Hypothalamus (tissue), 51 donors: ENCODE measurements at places on chromosomes 2 and 18.

DNA sequence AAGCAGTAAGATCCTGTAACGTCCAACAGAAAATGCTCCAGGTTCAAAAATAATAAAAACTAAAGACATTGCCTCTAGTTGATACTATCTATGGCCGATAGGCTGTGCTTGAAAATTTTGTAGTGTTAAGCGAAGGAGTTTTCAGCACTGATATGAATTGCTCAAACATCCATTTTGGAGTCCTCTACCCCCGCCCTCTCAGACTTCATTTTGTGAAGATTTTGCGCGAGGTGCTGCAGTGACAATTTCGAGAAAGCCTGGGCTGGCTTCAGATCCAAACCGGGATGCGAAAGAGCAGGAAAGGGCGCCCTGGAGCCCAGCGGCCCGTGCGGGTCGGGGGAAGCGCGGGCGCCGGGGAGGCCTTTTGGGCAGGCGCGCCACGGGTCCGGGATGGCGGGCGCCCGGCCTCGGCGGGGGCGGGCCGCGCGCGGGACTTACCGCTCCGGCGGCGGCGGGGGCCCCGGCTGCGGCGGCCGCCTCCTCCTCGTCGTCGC is 1.8 kb downstream of the SP3 start:
- no peak for DNase-seq

GRCh38 chr2:138293549-138293948 is 208.0 kb upstream of the SPOPL start:
- no peak for DNase-seq

GRCh38 chr2:235876099-235876679 is 292.0 kb downstream of the GBX2 start:
- DNase-seq, result no peak

DNA sequence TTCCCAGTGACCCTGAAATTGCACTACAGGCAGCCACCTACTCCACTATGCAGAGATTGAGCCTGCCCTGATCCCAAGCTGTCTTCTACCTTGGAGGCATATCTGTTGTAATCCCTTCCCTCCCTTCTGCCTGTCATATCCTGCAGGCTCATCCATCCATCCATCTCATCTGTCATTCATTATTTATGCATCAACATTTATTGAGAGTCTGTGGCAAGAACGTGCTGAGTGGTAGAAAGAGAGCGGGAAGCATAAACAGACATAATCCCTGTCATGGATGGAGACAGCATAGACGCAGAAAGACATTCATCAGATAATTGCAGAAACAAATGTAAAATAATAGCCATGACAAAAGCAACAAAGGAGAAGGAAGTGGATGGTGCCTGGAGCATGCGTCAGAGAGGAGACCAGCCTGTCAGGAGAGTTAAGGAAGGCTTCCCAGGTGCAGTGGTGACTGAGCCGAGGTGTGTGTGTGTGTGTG is 110.7 kb upstream of the STPG4 start:
- no peak for DNase-seq

DNA sequence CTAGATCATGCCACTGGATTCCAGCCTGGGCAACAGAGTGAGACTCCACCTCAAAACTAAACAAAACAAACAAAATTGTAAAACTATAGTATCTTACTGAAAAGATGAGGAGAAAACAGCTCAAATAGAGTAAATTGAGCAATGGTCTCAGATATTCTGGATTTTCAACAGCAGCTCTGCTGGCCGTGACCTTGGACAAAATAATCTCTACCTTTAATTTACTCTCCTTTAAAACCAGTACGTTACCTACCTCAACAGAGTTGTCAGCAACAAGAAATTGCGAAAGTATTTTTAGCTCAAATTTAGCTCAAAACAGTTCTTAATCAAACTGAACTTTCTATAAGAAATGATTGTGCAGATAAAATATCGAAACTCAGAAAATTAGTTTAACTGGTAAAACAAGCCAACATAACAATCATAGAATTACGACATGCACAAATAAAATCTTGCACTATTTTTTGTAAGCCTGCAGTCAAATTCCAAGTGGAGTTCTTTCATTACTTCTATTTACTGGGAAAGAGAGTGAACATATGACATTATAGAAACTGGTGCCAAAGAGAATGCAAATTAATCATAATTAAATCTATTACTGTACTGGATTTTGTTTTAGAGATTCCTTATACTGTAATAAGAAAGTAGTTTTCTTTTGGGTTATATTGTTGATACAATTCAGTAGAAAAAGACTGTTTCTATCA is 40.8 kb downstream of the TRIP12 start:
- DNase-seq, result no peak

- DNase-seq, result no peak
These were observed 3.9 kb downstream of the TWIST2 start for GRCh38 chr2:238851761-238852160.

GRCh38 chr18:78937166-78937565 is 42.5 kb upstream of the SALL3 start:
- no peak for DNase-seq

DNA sequence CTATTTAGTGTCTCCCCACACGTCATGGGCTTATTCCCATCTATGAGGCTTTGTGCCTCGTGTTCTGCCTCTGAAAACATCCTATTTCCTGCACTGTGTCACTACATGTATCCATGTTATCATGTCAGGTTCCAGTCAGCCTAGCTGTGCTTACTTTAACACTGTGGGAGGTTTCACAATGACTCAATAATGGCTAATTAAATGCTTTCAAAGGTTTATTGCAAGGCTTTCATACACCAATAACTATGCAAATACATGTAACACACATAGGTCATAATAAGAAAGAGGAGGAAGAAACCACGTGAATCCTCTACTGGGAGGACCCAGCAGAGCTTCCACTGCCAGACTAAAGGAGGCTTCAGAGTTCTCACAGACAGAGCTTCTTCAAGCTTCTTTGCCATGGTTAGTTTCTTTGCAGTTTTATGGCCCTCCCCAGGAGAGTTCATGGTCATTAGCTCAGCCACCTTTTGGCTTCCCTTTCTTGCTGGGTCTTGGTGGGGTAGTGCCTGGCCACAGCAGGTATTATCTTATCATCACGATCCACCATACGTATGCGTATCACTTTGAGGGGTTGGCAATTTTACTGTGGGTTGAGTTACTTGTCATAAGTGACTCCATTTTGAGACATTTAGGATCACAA is 5.1 kb upstream of the COLEC12 start:
- no peak for DNase-seq

DNA sequence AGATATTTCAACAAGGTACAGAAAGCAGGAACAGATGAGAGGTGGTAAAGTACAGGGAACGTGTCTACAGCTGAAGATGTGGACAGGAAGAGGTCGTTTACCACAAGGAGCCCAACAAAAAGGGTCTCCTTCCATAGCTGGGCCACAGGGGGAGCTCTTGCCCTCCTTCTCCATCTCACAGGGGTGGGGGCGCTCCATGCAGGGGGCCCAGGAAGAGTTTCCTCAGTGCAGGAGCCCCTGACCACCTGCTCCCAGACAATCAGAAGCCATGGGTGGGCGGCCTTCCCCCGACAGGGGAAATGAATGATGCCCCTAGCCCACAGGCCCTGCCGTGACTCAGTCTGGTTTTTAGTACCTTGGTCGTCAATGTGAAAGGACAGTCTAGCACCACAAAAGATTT is 163.6 kb upstream of the ZNF516 start:
- no peak for DNase-seq

- no peak for DNase-seq
These were observed 10.1 kb downstream of the ITM2C start for GRCh38 chr2:230874876-230875275.

- DNase-seq, result no peak
These were observed 101.5 kb upstream of the GRB14 start for GRCh38 chr2:164722616-164723338.

DNA sequence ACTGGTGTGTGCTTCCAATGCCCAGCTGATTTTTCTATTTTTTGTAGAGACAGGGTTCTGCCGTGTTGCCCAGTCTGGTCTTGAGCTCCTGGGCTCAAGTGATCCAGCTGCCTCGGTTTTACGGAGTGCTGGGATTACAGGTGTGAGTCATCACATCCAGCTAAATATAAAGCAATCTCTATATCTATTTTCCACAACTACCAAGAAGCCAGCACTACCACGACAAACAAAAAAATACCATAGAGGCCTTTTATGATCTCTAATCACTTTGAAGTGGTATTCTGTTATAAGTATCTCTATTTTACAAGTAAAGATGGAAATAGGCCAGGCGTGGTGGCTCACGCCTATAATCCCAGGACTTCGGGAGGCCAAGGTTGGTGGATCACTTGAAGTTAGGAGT is 34.7 kb downstream of the C2orf74 start:
- DNase-seq, result no peak

DNA sequence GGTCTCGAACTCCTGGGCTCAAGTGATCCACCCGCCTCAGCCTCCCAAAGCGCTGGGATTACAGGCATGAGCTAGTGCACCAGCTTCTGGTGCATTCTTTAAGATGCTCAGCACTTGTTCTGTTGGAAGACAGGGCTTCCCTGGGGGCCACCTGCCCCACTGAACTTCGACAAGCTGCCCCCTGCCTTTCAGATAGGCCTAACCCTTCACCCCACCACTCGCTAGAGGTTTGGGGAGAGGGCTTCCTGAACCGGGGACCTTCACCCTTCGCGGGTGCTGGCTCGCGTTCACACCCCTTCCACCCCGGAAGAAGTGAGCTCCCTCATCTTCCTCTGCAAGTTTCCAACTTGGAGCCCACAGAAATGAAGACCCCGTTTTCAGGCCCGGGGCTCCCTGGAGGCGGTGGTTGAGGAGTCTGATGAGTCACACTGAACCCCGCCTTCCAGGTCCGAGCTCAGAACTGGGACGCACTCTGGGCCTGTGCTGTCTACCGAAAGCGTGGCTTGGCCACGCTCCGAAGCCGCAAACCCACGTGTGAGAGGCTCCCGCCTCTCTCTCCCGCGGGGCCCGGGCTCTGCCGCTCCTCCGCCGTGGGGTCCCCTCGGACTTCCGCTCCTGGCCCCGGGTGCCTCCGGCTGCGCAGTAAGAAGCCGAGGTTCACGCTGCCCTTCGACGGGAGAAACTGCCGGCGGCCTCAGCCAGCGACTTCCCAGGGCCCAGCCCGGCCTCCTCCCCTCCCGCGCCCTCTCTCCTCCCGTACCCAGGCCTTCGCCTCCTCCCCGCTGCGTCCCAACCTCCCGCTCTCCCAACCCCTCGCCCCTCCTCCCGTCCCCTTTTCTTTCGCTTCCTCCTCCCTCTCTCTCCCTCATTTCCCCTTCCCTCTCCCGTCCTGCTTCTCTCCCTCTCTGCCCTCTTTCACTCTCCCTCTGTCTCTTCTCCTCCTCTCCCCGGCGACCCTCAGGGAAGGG is 47.5 kb upstream of the SP3 start:
- peak; percentile 55 for DNase-seq

DNA sequence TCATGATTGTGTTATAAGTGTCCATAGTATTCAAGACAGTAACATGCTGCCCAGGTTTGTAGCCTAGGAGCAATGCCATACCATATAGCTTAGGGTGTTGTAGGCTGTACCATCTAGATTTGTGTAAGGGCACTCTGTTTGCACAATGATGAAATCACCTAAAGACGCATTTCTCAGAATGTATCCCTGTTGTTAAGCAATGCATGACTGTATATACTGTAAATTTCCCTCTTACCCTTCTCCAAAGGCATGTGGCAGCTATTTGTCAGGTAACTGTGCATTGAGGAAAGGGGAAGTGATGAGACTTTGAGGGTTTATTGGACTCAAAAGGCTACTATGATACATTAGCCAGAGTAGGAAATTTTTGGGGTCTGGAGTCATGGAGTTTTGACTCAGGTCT is 180.8 kb downstream of the VAPA start:
- DNase-seq, result no peak

DNA sequence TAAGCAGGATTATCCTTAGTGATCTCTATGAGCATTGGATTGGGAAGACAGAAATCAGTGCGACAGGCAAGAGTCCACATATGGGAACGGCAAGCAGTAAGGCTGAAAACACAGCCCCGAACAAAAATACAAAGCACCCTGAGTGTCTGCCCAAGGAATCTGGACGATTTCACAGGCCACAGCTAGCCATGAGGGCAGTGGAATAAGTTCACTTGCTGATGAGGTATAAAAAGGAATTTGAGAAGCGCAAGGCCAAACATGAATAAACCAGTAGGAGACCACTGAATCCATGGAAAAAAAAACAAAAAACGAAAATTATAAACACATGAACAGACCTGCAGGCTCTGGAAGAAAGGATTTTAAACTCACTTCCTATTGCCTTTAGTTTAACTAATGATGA is 24.3 kb downstream of the WDSUB1 start:
- DNase-seq, result no peak

GRCh38 chr2:97983698-97984097 is 12.1 kb downstream of the TMEM131 start:
- DNase-seq, result no peak

- no peak for DNase-seq
These were observed 93.0 kb downstream of the COL6A3 start for GRCh38 chr2:237320801-237321560.

GRCh38 chr2:197345846-197346370 is 35.3 kb upstream of the ANKRD44 start:
- DNase-seq, result no peak

- no peak for DNase-seq
These were observed 53.4 kb downstream of the SH3RF3 start for GRCh38 chr2:109182426-109182825.

GRCh38 chr2:106061611-106062349 is 132.3 kb downstream of the UXS1 start:
- DNase-seq, result no peak

- DNase-seq, result no peak
These were observed 205.1 kb downstream of the NDUFA10 start for GRCh38 chr2:239819974-239820555.

DNA sequence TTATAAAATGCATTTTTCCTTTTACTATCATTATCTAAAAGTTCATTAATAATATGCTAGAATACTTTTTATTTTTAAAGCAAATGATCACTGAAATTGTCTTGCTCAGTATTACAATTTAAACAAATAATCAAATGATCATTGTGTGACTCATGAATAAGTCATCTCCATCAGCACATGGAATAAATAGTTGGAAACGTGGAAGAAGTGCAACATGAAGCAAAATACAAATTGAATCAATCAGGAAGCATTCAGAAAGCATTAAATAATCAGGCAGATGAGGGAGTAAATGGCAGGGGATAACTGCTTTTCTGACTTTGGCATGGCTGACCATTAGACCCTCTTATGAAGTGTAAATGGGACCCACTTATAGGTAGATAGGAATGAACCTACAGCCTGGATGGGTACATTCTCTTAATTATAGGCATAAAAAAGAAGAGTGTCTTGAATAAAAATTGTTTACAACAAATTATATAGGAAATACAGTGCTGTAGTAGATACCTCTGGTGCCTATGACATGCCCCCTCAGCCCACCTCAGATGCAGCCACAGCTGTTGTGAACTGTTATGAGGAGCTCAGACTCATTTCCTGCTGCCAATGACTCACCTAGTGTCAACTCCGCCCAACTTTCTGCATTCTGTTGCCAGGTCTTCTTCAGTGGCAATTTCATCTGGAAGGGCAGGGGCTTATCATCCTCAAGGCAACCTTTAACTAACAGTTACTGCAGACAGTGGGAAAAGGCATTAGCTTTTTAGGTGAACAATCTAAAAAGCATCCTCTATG is 936.0 kb downstream of the TRIB2 start:
- DNase-seq, result no peak

- no peak for DNase-seq
These were observed 27.3 kb downstream of the PDIA6 start for GRCh38 chr2:10785260-10785659.
